ENCODE measurements at places on chromosomes 16 and 17. TPM values are rescaled to one million over a fixed set of nuclear protein-coding genes. Genes with fewer than 3 reads are reported as not detected.
A peak's percentile ranks its signal among the peaks of the same experiment; 100 is the strongest.

The SLC5A11 gene
- total RNA-seq: 0.14 TPM

The ROGDI gene
- total RNA-seq: 97.4 TPM

DNA sequence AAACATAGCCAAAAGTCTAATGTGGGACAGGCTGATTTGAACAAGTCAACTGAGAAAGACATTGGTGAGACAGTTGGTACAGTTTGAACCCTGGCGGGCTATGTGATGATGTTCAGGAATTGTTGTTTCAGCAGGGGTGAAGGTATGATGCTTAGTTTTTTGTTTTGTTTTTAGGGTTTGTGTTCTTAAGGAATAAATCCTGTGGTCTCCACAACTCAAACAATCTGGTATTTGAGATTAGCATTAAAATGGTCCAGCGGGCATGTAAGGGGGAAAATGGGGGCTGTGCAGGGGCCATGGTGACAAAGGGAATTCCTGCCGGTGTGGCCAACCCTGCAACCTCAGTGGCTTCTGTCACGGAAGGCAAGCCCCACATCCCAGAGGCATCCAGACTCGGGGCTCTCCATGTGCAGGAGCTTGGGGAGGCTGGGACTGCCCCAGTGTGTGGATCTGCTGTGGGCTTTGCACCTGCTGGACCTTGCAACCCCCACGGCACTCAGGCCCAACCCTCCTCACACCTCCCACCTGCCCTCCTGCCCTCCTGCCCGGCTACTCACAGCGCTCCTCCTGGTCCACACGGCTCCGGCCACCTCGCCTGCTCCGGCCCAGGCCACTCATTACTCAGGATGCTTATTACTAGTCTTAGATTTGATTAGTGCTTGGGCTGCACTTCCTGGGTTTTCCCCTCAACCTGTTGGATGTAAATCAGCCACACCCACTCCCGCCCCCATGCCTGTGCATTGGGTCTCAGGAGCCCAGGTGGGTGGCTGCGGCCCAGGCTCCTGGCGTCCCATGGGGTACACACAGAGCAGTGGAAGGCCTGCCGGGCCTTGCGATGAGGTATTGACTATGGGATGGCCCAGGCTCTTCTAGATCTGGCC, at the start of gene TNFRSF13B:
TSS of gene TNFRSF13B (minus strand) at position 661 of the 881 bp plus-strand sequence. CDS start at position 618, 43 bp downstream.
- no peak within 1 kb of the TSS for H3K4me3 ChIP-seq

The MYO15B gene
- 43.0 TPM for total RNA-seq

DNA sequence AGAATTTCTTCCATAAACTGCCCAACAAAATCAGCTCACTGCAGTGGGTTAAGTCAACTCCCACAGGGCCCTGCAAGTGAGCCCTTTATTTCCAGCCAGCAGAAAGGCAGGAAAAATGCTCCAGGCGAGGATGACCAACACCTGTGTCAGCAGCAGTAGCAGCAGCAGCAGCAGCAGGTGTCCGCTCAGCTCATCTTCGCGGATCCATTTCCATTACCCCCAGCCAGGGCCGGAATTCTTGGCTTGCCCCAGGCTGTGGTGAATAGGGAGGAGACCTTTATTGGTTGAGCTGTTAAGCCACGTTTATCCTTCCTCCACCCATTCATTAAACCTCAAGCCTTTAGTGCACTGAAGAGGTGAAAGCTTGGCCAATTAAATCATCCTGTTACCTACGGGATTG, 46.2 kb downstream of the MARCHF10 start:
- H3K27me3 ChIP-seq: peaks cover 21% of the 10 kb centered on the region
- no peak overlapping the region for H3K27ac ChIP-seq
- H3K4me1 ChIP-seq: no peaks in the 10 kb centered on the region
- no peak overlapping the region for H3K4me3 ChIP-seq
- no peak for DNase-seq
- H3K36me3 ChIP-seq: no peaks in the 10 kb centered on the region

DNA sequence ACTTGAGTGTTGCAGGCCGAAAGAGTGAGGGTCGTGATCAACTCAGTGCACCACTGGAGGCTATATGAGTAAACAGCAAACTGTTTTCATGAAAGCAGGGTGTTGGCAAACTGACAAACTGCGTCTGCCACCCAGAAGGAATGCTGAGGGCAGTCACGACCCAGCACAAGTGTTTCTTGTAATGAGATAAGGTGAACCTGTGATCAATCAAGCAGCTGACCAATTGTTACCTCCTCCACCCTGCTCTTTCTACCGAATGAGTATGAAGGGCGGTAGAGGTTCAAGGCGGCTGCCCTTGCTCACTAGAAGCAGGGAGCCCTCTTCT, 5.5 kb upstream of the SRL start:
- no peaks in the 10 kb centered on the region for H3K27me3 ChIP-seq
- no peaks in the 10 kb centered on the region for H3K36me3 ChIP-seq
- DNase-seq: no peak
- peaks cover 8% of the 10 kb centered on the region for H3K4me1 ChIP-seq
- H3K27ac ChIP-seq: peak overlapping the region; percentile 69

The STXBP4 gene
- total RNA-seq: 4.7 TPM

- H3K27ac ChIP-seq: peak overlapping the region; percentile 96
- peaks cover 96% of the 10 kb centered on the region for H3K4me1 ChIP-seq
- peak; percentile 58 for DNase-seq
- no peaks in the 10 kb centered on the region for H3K27me3 ChIP-seq
- H3K36me3 ChIP-seq: peaks cover 38% of the 10 kb centered on the region
These were observed 9.0 kb downstream of the NTHL1 start for GRCh38 chr16:2038382-2039231.

DNA sequence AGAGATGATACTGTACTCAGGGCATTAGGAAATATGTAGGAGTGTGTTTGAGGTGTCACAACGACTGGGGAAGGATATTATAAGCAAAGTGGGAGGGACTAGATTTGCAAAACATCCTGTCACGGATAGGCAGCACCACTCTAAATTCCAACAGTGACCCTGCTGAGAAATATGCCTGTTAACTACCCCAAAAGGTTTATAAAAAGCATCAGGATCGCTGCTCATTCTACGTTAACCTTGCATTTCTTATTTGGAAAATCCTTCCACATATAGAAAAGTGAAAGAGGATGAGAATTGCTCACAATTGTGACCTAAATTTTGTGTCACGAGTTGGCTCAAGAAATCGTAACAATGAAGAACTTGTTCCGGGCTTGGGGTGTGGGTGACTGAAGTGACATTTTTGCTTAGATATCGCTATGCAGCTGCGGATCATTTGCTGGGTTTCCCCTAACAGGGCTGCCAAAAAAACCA, 51.6 kb downstream of the N4BP1 start:
- peak overlapping the region; percentile 70 for H3K27ac ChIP-seq
- DNase-seq: no peak
- H3K4me3 ChIP-seq: peak overlapping the region; percentile 46
- H3K27me3 ChIP-seq: no peaks in the 10 kb centered on the region
- H3K36me3 ChIP-seq: peaks cover 5% of the 10 kb centered on the region

The CD68 gene
- 25.5 TPM for total RNA-seq

DNA sequence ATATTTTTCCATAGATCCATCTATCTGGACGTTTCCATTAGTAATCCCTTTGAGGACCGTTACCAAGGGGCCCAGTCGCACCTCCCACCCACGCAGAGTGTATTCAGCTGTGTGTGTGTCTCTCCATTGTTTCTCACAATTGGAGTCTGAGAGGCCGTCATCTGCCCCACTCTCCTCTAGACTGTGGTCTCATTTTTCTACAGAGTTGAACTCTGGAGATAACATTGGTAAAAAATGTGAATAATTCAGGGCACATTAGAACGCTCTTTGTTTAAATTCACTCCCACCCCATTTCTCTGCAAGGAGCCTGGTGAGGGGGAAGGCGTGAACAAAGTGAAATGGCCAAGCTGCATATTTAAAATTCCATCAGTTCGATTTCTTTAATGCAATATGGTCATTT, 333.1 kb upstream of the MAF start:
- DNase-seq: no peak
- no peaks in the 10 kb centered on the region for H3K27me3 ChIP-seq
- no peak overlapping the region for H3K4me3 ChIP-seq

DNA sequence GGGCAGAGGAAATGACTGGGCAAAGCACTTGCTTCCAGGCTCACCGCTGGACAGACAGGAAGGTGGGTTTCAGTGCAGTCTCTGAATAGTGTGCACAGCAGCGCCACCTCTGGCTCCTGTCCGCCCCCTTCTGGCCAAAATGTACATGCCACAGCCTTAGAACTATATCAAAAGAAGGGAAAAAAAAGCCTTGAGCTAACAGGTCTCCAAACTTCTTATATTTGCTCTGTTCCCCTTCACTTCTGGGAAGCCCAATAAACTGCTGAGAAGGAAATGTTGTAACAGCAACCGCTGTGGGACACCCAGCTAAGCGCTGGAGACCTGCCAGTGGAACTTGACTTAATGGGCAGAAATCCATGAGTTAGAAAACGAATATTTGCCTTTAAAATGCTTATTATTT, 17.5 kb downstream of the COG7 start:
- DNase-seq: peak; percentile 39
- no peaks in the 10 kb centered on the region for H3K4me1 ChIP-seq
- peaks cover 60% of the 10 kb centered on the region for H3K36me3 ChIP-seq

DNA sequence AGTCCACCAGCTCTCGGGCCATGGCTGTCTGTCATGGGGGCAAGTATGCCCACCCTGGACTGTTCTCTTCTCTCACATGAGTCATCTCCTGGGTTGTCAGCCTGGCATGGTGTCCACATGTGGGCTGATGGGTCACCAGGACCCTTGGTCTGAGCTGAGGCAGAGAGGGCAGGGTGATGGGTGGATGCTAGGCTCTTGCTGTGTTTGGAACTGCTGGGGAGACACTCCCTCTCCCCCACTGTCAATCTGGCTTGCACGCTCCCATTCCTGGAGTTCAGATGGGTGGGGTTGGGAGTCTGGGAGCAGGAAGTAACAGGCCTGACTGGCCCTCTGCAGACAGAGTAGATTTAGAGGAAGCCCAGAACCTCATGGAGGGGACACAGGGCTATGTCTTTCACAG, 28.9 kb downstream of the KSR1 start:
- H3K4me1 ChIP-seq: peaks cover 50% of the 10 kb centered on the region
- no peaks in the 10 kb centered on the region for H3K27me3 ChIP-seq
- H3K4me3 ChIP-seq: no peak overlapping the region
- H3K27ac ChIP-seq: no peak overlapping the region
- DNase-seq: no peak

DNA sequence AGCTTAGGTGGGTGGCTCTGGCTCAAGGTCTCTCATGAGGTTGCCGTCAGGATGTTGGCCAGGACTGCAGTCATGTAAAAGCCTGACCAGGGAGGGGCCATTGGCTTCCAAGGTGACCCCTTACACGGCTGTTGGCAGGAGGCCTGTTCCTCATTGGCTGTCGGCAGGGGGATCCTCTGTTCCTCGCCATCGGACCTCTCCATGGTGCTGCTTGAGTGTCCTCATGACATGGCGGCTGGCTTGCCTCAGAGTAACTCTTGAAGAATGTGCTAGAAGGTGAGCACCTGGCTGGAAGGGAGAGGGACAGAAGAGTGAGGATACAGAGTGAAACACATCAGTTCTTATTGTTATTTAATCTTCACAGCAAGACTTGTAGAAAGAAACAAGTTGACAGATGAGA, 4.7 kb upstream of the RPRML start:
- H3K4me1 ChIP-seq: peaks cover 24% of the 10 kb centered on the region
- H3K36me3 ChIP-seq: no peaks in the 10 kb centered on the region
- no peak overlapping the region for H3K4me3 ChIP-seq
- H3K27me3 ChIP-seq: peaks cover 24% of the 10 kb centered on the region
- peak overlapping the region; percentile 83 for H3K27ac ChIP-seq

DNA sequence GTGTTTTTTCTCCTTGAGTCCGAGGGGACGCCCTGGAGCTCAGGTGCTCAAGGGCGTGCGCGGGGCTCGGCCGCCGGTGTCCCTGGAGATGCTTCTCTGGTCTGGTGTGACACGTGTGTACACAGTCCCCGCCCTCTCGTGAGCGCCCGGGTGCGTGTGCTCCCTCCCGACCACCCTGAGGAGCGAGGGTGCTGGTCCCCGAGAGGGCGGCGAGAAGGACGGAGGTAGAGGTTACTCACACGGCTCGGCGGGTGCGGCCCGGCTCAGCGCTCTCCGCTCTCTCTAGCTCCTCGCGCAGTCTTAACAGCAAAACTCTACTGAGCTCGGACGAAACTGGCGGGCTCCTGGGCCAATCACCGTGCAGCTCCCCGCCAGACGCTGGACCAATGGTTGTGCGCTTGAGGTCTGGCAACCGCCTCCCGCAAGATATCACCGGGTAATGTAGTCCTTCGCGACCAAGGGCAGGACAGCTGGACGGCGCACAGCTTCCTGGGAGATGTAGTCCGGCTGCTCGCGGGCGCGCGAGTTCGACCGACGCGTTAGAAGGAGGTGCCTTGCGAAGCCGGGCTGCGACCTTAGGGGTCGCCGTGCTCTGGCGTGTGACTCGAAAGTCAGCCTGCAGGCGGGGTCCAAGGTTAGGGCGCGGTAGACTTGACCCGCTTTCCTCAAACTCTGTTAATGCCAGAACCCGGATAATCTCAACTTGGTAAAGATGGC, at the start of gene SLC25A19:
TSS of gene SLC25A19 (minus strand) at position 319 of the 717 bp plus-strand sequence. CDS start 2,669 bp downstream, outside the sequence.
- DNase-seq: peak; percentile 98
- no peaks in the 10 kb centered on the region for H3K27me3 ChIP-seq
- peak within 1 kb of the TSS; percentile 95 for H3K27ac ChIP-seq
- peaks cover 17% of the 10 kb centered on the region for H3K36me3 ChIP-seq
- peaks cover 17% of the 10 kb centered on the region for H3K4me1 ChIP-seq

The ICAM2 gene
- 28.2 TPM for total RNA-seq

DNA sequence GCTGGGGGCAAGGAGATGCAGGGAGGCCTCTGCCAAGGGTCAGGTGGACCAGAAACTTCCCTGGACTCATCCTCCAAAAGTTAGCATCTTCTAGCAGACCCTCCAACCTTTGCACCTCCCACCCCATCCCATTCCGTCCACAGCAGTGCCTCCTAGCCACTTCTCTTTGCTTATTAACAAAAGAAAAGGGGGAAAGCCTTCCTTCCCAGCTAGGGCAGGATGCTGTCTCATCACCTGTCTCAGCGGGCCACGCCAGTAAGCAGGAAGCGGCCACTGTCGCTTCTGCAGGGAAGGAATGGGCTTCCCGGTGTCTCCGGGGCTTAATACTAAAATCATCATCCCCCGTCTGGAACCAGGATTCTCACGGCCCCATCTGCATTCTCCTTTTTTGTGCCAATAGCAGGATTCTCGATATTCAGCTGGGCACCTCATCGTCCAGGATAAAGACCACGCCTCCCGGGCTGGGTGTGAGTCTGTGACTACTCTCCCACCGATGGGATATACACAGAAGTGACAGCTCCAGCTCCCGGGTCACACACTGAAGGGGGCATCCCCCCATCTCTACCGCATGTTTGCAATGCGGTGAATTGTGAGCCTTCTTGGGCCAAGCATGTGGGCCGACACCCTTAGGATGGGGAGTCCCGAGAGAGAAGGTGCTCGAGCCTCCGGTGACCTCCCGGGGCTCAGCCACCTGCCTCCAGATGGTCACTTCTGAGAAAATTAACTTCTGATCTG, 15.5 kb upstream of the RBFOX3 start:
- no peak overlapping the region for H3K4me3 ChIP-seq
- no peaks in the 10 kb centered on the region for H3K4me1 ChIP-seq

The ZNHIT3 gene
- total RNA-seq: 22.9 TPM

The IRX3 gene
- total RNA-seq: 94.4 TPM

- H3K4me1 ChIP-seq: peaks cover 4% of the 10 kb centered on the region
- H3K4me3 ChIP-seq: no peak overlapping the region
- no peak overlapping the region for H3K27ac ChIP-seq
- no peaks in the 10 kb centered on the region for H3K27me3 ChIP-seq
These were observed 13.5 kb upstream of the ABAT start for GRCh38 chr16:8660841-8661301.

The GALR2 gene
- not detected for total RNA-seq

GRCh38 chr17:76816590-76817135, 51.5 kb upstream of the MGAT5B start:
- peak; percentile 22 for DNase-seq
- H3K27me3 ChIP-seq: peaks cover 48% of the 10 kb centered on the region
- H3K4me1 ChIP-seq: no peaks in the 10 kb centered on the region
- H3K27ac ChIP-seq: no peak overlapping the region

All from left ventricle myocardium inferior (tissue), 1 donor.